ENCODE measurements at places on chromosomes 6 and 20.

DNA sequence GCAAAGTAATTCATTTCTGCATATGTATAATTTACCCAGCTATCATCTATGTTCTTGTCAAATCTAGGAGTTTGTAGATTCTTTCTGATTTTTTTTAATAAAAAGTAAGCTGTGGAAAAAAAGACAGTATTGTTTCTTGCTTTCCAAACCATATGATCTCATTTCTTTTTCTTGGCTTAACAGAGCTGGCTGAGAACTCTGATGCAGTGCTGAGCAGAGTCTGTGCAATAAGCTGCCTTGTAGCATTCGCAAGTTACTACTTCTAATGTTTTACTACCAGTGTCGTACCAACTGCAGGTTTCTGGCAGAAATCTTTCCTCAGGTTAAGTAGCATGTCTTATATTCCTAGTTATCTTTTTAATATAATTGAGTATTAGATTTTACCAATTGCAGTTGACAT is 15.6 kb downstream of the RRBP1 start:
- DNase-seq = no peak

DNA sequence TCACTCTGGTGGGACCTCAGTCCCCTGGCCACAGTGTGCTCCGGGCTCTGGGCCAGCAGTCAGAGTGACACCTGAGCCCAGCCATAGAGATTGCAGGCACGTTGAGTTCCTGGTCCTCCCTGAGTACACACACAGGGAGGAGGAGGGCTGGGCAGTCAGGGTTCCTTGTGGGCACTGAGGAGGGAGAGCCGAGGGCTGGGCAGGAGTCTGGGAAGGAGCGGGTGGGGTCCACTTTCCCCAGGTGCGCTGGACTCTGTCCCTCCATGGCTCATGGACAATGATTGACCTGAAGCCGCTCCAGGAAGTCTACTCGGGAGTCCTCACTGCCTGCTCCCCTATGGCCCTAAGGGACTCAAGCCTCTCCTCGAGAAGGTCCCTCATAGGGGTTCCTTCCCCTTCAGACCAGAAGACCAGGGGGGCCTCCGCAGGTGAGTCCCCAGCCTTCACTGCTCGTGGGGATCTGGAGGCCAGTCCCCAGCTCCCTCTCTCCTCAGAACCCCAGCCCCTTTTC is 1.1 kb downstream of the SLC44A4 start:
- DNase-seq = no peak

DNA sequence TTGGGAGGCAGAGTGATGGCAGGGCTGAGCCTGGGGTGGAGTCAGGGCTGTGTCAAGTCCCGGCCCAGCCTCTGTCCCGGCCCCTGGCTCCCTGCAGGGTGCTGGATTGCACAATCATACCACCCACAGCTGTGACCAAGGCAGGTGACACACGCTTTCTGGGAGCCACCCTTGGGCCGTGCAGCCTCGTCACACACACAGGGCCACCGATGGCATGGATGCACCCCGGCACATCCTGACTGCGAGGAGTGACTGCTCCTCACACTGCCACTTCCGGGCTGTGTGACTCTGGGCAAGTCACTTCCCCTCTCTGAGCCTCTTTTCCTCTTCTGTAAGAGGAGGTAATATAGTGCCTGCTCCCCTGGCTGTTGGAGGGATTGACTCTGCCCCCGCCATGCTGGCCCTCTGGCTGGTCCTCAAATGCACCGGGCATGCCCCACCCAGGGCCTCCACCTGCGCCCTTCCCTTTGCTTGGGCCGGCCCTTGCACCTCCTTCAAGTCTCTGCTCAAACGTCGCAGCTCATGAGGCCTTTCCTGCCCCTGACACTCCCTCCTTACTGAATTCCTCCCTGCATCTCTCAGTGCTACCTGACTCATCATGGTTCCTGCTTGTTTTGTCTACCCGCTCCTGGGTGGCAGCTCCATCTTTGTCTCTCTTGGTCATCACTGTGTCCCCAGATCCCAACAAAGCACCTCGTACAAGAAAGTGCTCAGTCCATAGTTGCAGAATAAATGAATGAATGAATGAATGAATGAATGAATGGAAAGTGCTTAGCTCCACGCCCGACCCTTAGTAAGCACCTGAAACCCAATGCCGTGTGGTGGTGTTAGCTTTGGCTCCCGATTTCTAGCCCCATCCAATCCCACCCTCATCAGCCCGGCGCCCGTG is 93.5 kb downstream of the CEBPB start:
- DNase-seq = no peak

- DNase-seq = no peak
Observed at GRCh38 chr6:143561105-143561704, 49.7 kb upstream of the FUCA2 start.

- DNase-seq = no peak
Observed at GRCh38 chr6:22149096-22149495, 147.7 kb downstream of the PRL start.

DNA sequence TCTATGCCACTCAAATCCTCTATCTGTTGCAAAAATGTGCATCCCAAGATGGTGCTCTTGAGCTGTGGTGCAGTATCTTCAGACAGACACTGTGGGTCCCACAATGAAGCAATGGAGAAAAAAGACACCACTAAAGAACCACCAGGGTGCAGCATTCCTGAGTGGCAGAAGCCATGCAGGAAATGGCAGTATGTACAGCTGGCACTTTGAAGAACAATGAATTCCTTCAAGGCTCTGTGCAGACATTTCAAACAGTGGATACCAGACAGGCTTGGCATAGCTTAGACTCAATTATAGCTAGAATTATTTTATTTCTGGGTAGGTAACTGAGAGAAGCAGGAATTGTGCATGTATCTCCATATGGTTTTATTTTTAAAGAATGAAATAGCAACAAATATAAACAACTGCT is 24.0 kb upstream of the HDAC2 start:
- peak; percentile 96 for DNase-seq

GRCh38 chr20:53708129-53708968 is 114.7 kb upstream of the ZNF217 start:
- DNase-seq = no peak

DNA sequence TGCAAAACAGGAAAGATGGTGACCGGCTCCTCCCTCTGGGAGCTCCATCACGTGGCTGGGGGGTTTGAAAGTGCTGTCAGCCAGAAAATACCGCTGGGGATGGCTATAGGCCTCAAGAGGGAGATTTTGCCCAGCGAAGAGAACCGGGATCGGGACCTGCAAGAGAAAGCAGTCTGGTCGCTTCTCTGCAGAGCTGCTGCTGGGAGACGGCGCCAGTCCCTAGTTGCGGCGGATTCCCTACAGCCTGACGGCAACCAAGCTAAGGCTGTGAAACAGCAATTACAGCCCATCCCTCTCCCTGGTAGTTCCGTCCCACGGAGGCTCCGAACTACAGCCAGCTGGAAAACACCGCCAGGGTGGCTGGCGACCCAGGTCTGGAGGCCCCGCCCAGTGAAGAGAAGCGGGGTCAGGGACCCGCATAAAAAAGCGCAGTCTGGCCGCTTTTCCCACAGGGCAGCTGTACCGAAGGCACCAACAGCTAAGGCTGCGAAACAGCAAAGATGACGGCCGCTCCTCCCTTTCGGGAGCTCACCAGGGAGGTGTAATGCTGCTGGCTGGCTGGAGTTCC is 238.1 kb upstream of the IRAK1BP1 start:
- no peak for DNase-seq

- DNase-seq = peak; percentile 62
Observed at GRCh38 chr6:10720265-10720959, 2.5 kb upstream of the TMEM14C start.

- DNase-seq = no peak
Observed at GRCh38 chr20:64050261-64051032, 1.0 kb upstream of the SOX18 start.

DNA sequence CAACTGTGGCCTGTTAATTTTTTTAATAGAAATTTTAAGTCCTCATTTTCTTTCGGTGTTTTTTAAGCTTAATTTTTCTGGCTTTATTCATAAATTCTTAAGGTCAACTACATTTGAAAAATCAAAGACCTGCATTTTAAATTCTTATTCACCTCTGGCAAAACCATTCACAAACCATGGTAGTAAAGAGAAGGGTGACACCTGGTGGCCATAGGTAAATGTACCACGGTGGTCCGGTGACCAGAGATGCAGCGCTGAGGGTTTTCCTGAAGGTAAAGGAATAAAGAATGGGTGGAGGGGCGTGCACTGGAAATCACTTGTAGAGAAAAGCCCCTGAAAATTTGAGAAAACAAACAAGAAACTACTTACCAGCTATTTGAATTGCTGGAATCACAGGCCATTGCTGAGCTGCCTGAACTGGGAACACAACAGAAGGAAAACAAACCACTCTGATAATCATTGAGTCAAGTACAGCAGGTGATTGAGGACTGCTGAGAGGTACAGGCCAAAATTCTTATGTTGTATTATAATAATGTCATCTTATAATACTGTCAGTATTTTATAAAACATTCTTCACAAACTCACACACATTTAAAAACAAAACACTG is 10.1 kb downstream of the HFE start:
- no peak for DNase-seq

DNA sequence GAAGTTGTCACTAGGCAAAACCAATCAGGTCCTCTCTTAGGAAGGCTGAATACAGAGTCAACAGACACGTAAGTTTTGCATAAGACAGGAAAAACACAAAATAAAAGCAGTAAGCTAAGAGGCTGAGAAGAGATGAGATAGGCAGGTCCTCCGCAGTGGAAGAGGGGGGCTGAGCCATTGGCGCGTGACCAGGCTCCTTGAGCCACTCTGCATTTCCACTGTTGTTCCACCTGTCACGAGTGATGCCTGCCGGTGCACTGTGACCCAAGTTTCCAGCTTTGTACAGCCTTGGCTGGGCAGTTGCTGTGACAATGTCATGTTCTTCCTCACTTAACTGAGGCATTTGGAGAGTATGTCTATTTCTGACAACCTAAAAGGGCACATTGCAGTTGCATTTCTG is 58.6 kb downstream of the NUDT3 start:
- DNase-seq = no peak

Data from SW 1271 (cell line).